ENCODE measurements at places on chromosomes 6 and 20.
A peak's percentile ranks its signal among the peaks of the same experiment; 100 is the strongest.

DNA sequence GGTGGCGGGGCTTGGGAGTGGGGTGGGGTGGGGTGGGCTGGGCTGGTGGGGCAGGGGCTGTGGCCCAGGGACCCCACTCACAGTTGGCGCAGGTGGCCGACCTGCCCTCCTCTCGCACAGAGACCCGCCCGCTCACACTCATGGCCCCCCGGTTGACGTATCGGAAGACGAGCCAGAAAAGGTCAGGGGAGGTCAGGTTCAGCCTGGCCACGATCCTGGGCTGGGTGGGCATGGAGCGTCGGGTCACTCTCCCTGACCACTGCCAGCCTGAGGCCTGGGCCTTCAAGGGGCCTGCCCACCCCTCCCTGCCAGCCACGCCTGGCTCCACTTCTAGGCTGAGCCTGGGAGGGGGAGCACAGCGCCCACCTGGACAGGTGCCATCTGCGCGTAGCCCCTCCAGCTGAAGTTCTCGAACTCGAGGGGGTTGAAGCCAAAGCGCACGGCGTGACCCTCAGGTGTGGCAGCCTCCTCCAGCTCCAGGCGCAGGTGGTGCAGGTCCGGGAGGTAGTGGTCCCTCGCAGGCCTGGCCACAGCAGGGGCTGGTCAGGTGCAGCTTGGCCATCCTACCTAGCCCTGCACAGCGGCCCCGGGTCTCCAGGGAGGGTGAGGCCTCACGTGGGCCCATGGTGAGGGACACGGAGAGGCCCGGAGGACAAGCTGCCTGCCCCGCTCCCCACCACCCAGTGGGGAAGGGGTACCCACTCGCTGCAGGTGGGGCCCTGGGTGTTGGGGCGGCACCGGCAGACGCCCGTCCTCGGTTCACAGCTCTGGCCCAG is 31.2 kb downstream of the ADRM1 start:
- DNase-seq: no peak

DNA sequence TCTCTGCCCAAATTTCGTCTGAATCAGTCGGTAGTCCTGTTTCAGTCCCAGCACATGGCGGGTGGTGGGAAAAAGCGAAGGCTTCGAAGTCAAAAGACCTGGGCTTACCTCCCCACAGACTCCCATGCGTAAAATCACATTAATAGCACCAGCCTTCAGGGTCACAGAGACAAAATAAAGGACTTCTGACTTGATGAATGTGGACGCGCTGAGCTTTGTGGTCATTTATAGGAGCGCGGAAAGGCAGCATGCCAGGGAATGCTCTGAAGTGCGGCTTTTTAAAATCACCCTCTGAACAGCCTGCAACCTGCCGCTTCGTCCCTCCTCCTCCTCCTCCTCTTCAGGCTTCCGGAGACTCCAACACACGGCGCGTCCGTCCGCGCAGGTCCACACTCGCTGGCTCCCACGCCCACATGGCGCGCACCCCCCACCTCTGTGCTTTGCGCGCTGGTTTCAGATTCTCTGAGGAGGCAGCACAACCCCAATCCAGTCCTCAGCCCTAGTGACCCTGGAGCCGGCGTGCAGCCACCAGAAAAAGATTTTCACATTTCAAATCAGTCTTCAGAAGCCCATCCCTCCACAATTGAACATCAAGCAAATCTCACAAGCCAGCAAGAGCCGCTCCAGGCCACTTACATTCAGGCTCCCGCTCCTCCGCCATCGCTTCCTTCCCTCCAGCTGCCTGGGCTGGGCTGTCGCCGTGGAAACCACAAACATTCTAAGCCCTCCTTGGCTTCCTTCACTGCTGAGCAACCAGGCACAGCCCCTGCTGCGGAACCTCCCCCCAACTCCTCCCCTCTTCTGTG is at the start of gene C6orf118:
TSS of gene C6orf118 (minus strand) at position 680 of the 806 bp plus-strand sequence. CDS start at position 661, 19 bp downstream.
- DNase-seq: peak; percentile 7

GRCh38 chr20:3405696-3406358 is 1.6 kb downstream of the DNAAF9 start:
- no peak for DNase-seq

- DNase-seq: no peak
These were observed 136.0 kb upstream of the TOP1 start for GRCh38 chr20:40892642-40893041.

GRCh38 chr6:40474937-40475336 is 112.2 kb downstream of the LRFN2 start:
- DNase-seq: no peak

GRCh38 chr6:16948396-16948795 is 153.5 kb upstream of the STMND1 start:
- DNase-seq: no peak

GRCh38 chr6:44712353-44713111 is 325.0 kb downstream of the CDC5L start:
- no peak for DNase-seq

- DNase-seq: no peak
These were observed 145.5 kb upstream of the RPS6KA2 start for GRCh38 chr6:166772518-166772917.

GRCh38 chr6:53857318-53858094 is 62.7 kb downstream of the LRRC1 start:
- no peak for DNase-seq

DNA sequence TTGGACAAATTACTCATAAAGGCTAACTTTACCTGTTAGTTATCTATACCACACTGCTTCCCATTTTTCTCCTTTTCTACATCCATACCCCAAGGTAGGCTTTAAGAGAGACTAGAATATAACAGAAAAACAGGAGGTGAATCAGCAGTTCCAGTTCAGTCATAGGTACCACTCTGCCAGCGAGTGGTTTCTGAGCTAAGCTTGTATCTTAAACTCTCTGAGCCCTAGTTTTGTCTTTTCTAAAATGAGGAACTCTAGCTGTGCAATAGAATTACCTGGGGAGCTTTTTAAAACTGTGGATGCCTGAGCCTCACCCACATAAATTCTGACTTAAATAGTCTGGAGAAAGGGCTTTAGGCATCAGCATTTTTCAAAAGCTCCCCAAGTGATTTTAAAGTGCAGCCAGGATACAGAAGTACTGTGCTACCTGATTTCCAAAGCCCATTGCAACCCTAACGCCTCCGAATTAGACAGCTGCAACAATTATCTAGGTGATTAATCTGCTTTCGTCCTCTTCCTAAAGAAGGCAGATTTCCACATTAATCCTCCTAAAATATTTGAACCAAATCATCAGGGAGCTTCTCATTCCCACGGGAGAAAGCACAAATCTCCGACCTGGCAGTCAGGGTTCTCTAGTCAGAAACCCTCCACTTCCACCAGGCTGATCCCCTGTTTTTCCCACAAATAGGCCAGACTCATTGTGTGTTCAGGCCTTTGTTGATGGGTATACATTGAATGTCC is 37.4 kb upstream of the RPL7L1 start:
- no peak for DNase-seq

GRCh38 chr6:64520050-64520449 is 884.4 kb downstream of the PHF3 start:
- DNase-seq: no peak

- no peak for DNase-seq
These were observed 88.4 kb downstream of the OLIG3 start for GRCh38 chr6:137405806-137406205.

GRCh38 chr6:129660346-129660676 is 49.7 kb downstream of the ARHGAP18 start:
- no peak for DNase-seq

DNA sequence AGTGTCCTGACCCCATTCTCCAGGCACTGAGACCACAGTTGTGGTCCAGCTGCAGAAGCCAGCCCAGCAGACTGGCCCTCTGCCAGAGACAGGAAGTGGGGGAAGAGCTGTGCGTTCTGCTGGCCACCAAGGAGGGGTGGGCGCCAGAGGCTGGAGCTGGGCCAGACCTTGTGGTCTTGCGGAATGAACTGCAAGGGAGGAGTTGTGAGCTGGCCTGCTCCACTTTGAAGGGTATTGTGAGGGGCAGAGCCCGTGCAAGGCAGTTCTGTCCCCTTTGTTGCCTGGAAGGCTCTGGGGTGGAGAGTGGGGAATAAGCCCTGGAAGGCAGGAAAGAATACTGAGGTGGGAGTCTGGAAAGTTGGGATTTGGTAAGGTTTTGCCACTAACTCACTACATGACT is 3.6 kb upstream of the MDFI start:
- DNase-seq: no peak

DNA sequence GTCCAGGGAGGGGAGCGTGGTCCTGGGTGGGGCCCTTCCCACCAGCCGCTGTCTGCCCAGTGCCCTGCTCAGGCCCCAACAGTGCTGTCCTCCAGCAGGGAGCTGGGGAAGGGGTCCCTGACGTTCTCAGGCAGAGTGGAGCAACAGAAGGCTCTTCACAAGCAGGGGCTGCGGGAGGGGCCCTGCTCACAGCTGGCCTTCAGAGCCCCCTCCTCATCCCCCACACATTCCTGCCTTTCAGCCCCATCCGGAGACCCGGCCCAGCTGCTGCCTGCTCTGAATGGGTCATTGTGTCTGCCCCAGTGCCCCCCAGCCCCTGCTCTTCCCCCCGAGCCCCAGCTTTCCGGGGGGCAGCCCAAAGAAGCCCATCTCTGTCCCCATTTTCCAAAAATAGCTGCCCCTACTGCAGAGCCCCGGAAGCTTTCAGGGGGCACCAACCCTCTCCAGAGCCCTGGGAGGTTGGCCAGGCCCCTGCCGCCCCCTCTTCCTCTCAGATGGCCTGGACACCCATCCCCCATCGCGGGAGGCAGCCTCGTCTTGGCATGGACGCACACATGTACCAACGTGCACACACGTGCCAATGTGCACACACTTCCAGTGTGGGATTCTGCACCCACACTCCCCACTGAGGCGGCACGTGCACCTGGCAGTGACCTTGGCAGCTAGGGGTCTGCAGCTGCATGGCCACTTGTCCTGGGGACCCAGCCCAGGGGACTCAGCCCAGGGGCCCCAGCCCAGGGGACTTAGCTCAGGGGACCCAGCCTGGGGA is 3.7 kb downstream of the COL20A1 start:
- no peak for DNase-seq

- DNase-seq: no peak
These were observed 122.2 kb upstream of the TFAP2D start for GRCh38 chr6:50591135-50591534.

DNA sequence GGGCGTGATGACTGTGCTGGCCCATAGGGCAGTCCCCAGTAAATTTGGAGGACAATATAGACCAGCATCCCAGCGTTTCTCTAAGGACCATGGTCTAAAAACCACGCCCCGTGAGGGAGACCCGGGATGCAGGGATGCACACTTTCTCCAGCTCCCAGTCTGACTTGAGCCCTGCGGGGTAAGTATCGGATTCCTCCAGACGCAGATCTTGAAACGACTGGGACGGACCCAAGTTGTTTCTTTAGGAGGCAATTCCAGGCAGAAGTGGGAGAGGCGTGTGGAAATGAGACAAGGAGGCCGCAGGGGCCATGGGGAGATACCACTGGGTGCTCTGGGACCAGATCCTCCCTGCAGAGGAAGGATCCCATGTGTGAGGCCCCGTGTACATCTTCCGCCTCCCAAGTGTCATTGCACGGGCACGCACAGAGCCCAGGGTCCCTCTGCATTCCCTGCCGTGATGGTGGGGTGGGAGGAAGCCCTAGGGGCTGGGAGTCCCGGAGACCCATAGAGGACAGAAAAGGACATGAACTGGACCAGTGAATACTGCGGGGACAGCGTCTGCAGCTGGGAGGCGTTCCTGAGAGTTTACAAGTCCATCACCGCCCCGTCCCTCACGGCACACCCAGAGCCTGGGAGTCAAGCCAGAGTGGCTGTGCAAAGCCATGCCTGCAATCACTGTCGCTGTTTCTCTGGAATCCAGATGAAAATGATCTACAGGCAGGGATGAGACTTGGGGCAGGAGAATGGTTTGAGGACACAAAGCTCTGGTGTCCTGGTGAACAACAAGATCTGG is 522.9 kb downstream of the CDH26 start:
- DNase-seq: no peak

DNA sequence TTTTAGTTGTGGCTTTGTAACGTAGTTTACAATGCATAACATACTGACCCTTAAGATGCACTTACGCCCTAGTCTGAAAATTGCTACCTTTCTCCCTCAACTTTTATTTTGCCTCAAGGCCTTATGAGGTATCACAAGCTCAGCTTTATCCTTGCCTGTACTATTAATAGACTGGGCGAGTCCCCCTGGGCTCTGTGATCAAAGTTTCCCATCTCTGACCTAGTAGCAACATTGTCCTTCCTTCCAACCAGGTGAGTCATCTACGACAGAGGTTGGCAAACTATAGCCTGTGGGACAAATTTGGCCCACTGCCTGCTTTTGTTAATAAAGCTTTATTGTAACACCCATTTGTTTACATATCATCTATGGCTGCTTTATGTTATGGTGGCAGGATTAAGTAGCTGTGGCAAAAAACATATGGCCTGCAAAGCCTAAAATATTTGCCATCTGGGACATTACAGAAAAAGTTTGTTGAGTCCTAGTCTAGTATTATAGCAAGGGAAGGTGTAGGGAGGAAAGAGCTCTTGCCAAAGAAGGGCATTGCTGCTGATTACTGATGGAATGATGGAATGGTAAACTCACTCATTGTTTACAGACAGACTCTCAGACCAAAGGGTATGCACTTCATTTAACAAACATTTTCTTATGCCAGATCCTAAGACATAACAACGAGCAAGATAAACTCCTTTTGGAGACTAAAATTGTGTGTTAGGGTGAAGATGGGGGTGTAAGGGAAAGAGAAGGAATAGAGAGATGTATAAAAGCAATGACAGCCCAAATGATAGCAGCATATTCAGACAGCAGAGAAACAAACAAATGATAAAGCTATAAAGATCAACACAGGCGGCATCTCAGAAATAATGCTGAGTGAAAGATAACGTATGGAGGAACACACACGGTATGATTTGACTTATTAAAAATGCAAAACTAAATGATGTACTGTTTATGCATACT is 74.2 kb downstream of the SLC22A23 start:
- no peak for DNase-seq

DNA sequence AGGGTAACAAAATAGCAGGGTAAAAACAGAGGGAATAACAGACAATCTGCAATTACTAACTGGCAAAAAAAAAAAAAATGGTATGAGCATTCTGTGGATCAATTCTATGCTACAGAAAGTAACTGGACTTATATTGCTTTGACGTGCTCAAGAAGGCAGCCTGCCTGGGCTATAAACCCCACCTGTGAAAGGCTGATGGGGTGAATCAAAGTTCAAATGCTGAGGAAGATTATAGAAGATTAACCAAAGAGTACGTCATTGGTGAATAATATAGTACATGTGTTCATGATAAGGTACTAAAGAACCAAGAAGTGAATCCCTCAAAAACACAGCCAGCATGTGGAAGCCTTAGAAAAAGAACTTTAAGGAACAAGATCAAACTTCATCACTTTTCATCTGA is 441.9 kb upstream of the PTCHD4 start:
- DNase-seq: no peak

DNA sequence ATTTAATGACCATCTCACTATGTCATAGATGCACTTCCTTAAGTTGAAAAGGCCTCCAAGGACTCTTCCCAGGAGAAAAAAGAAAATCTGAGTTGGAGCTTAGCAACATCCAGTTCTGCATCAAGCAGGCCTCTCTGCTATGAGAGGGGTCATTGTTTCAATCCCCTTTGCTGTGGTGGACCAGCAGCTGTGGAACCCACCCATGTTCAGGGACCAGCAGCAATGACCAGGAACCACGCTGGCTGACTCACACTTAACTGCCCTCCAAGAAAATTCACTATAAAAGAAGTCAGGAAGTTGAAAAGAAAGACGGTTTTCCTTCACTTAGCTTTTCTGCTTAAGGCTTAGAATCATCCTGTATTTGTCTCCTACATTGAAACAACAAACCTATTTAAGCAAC is 1062.4 kb upstream of the FLRT3 start:
- DNase-seq: no peak

GRCh38 chr20:39745380-39745779 is 783.2 kb downstream of the DHX35 start:
- no peak for DNase-seq

- DNase-seq: no peak
These were observed 34.5 kb downstream of the GFRA4 start for GRCh38 chr20:3628502-3629314.

Measured in GDM1 (cell line).